Stimulated activated CD4-positive, alpha-beta T cell treated with anti-CD3 and anti-CD28 coated beads, TNF-alpha, amount 100 ng/mL, for 1 hour (primary cell): ENCODE measurements at places on chromosomes 4 and X.

- DNase-seq, result no peak
Measured at GRCh38 chr4:136355970-136356369, 1176.3 kb downstream of the PCDH18 start.

DNA sequence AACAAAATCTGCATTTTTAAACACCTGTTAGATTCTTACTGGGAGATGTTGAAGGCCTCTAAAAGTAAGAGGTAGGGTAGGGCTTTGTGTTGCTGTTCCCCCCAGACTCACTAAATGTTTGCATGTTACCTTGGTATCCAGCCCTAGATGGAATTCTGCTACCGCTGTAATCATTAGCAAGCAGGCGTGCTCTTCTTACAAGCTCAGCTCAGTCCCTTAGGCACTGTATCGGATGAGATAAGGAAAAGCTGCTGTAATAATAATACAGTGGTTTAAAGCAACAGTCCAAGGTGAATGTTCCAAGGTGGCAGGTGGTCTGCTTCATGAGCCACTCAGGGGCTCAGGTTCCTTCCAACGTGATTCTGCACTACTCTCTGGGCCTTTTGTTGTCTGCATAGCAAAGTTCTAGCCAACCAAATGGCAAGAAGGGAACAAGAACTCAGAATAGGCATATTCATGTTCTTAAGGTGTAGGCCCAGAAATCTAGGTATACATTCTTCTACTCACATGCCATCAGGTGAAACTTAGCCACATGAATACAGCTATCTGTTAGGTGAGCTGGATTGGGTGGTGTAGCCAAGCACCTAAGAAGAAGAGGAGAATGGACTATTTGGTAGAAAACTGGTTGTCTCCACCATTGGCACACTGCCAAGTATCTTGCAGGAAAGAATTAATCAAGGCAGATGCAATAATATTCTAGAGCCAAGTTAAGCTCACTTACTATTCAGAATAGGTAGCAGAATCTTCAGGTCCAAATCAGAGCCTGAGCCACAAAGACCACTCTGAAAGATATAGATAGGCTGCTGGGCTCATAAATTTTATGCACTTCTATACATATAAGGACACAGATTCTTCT lies 46.0 kb downstream of the COQ2 start:
- no peak for DNase-seq

- DNase-seq, result no peak
Measured at GRCh38 chrX:153440556-153441135, 5.2 kb downstream of the TREX2 start.

DNA sequence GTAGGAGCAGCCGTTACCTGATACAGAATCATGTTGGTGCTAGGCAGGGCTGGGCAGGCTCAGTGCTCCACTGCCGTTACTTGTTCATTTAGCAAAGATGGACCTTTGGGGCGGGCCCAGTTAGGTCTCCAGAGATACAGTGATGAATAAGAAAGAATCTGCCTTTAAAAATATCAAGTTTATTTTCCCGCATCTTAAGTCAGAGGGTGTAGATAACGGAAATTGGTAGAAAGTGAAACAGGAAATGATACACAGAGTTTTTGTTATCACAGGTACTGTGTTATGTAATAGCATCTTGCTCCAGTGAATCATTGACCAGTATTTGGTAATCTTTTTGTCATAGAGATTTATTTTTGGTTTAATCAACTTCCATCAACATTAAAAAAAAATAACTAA lies 5.5 kb downstream of the TMEM131L start:
- DNase-seq, result no peak

DNA sequence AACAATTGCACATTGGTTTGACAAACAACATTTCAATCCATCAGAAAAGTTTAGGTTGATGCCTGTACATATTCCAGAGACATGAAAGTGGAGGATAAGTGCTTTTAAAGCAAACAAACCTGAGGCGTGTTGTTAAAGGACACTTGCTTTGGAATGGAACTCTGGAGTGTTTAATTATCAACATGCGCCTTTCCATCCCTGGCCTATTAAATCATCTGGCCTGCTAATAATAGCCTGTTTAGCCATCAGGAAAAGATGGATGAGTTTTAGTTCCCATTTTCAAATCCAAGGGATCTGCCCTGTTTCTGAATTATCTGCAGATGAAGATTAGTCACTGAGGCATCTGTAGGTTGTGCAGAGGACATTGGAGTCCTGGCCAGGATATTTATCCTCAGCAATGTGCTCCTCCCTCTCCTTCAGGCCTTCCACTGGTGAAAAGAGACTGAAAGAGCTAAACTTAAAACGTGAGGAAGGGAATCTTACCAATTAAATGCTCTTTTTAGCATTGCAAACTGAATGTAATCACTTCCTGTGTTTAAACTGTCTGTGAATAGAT lies 388.9 kb downstream of the PPARGC1A start:
- DNase-seq, result no peak

DNA sequence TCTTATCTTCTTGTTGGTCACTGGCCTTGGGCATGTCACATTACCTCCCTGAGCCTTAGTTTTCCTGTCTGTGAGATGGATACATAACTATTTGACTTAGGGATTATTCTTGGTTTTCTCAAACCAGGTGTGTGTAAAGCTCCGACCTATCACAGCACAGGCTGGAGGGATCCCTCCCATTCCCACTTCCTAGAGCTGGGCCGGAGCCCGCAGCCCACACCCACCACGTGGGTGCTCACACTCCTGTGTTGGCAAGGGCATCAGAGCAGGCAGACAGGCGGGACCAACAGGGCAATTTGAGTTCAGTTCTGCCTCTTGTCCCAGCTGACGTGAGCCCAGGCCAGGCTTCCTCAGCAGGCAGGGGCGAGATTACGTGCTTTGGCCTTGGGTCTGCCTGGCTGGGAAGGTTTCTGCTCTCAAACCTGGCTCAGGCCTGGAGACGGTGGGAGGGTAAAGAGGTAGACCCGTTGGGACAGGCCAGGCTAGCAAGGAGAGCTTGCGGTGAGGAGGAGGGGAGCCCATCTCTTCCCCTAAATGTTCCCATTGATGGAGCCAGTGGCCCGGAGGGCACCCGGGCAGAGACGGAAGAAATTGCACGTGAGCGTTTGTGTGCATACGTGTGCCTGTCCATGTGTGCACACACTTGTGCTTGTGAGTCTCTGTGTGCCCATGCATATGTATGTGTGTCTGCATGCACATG lies 734 bp upstream of the SH3TC1 start:
- no peak for DNase-seq

GRCh38 chr4:67736262-67736661 lies 17.9 kb downstream of the GNRHR start:
- no peak for DNase-seq

- no peak for DNase-seq
Measured at GRCh38 chrX:129667412-129667811, 12.7 kb upstream of the APLN start.

GRCh38 chr4:109848501-109848900 lies 594 bp downstream of the LRIT3 start:
- no peak for DNase-seq

- no peak for DNase-seq
Measured at GRCh38 chr4:176959980-176960379, 167.3 kb upstream of the VEGFC start.

GRCh38 chr4:183299464-183299863 lies 20.6 kb downstream of the CLDN22 start:
- no peak for DNase-seq

DNA sequence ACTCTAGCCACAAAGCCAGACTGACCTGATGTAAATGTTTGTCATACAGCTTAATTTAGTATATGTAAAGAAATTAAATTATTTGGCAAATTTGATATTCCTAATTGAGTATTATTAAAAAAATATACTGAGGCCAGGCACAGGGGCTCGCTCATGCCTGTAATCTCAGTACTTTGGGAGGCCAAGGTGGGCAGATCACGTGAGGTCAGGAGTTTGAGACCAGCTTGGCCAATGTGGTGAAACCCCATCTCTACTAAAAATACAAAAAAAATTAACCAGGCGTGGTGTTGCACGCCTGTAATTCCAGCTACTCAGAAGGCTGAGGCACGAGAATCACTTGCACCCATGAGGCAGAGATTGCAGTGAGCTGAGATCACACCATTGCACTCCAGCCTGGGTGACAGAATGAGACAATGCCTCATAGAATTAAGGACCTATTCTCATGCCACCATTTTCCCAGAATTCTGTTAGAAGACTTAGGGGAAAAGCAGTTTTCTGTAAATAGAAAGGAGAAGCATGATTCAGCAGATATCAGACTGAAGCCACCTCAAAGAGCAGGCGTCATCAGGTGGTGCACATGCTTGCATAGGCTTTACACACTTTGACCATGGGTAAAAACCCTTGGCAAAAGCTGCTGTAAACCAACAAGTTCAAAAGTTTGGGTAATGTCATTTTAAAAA lies 6.1 kb downstream of the UBQLN2 start:
- no peak for DNase-seq

DNA sequence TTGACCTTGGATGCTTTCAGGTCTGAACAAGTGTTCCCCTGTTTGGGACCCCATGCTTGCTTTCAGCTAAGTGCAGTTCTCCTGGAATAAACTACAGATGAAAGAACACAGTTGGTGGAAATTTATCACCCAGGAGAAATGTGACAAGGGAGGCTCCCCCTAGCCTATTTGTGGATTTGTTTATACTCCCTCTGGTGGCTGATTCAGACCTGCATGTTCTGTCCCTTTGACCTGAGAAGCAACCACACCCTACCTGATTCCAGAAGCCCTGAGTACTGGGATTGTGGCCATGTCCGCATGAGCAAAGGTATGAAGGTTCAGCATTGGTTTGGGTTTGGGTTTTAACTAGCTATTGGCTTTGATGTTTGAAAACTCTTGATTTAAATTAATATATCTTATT lies 440.9 kb downstream of the MID1IP1 start:
- no peak for DNase-seq

DNA sequence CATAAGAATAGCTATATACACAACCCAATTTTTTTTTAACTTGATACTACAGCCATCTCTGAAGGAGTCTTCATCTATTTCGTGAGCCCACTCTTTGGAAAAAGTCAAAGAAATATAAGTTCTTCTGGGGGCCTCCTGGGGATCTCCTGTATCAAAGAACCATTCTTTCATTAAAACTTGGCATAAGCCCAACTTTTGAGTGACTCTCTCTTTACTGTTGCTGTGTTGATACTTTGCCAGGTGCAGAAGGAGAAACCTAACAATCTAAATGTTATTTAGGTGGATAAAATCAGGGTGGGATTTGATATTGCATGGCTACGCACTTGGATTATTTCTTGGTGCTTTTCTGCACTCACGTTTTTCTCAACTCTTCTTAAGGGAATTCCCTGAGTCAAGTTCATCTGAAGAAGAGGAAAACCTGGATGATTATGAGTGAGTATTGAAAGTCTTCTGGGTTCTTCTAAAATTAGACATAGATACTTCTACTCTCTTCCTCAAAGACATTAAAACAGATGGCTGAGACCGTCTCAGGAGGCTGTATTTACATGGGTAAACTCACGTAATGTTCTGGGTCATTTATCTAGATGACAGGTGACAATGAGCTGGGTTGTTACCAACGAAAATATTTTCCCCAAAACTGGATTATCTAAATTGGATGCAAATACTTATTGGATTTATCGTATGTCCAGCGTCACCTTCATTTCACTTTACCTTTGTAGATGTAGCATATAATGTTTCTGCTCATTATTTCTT lies 25.2 kb downstream of the BMX start:
- no peak for DNase-seq

DNA sequence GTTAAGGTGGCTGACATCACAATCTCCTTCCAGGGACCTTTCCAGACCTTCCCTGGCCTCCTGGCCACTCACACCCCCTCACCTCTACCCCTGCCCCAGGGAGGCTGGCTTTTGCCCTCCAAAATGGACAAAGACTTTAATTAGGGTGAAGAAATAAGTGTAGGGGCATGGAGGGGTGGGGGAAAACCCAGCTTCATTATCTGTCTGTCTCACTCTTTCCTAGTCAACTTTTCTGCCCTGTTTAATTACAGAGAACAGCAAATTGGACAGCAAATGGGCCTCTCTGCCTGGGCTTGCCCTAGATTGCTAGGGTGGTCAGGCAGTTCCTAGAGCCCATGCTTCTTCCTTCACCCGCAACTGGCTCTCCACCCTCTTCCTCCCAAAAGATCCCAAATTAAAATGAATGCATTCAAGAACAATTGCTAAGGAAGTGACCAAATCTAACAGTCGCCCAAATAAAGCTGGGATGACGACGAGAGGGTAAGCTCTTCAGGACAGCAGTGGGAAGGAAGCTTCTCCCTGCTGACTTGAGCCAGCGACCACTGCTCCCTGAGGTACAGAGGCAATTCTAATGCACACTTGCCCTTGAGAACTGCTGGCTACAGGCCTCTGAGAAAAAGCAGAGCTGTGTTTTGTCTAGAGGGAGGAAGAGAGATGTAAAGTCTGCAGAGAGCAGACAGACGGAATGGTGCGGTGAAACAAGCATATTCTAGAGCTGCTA lies 12.4 kb downstream of the RAI2 start:
- no peak for DNase-seq
